AG08396 (cell line): ENCODE measurements at places on chromosomes 3 and 15.
A peak's percentile ranks its signal among the peaks of the same experiment; 100 is the strongest.

GRCh38 chr3:112001526-112001925, 2.8 kb downstream of the TAGLN3 start:
- DNase-seq: no peak

DNA sequence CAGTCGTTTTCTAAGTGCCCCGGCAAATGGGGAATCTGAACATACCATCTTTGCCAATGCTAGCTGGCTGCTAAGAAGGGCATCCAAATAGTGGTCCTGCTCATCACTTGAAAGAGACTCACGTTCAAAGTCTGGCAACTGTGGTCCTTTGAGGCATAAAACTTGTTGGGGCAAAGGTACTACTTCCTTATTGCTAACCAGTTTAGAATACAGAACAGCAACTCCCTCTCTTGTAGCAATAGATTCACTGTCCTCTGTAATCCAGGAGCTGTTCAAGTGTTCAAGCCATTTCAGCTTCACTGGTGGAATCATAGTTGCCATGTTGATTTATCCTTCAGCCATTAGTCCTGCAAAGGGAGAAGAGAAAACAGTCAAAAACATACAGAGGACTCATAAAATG, 58.4 kb downstream of the HERC1 start:
- no peak for DNase-seq

DNA sequence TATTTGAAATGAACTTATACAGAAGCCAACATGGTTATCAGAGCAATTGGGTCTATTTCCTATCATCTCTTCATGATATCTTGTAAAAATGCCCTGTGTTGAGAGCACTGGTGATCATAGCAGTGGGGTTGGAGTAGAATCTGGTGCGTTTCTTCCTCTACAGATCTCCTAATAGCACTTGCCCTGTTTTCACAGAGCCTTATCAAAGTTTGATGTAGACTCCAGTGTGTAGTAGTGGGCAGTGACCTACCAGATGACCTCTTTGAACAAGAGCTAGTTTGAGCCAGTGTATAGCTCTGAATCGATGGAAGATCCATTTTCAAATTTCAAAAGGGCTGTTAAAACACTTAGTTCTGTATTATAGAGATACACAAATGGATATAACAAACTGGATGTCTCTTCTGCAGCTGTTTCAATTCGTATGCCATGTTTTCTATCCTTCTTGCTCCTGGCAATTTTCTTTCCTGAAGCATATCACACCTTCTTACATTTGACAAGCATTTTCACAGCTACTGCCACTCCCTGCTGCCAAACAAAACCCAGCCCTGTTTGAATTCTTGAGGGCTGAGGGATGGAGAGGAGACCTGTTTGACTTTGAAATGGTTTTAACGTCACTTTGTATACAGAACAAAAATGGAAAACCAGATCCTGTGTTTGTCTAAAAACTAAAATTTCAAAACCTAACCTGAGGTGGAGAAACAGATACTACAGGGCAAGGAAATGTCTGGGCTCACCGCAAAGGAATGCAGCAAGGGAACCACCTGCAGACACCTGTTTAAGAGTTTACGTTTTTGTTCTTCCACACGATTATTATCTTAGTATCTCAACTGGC, 354.5 kb upstream of the TPRG1 start:
- no peak for DNase-seq

GRCh38 chr3:172629470-172629869, 81.4 kb downstream of the NCEH1 start:
- no peak for DNase-seq

DNA sequence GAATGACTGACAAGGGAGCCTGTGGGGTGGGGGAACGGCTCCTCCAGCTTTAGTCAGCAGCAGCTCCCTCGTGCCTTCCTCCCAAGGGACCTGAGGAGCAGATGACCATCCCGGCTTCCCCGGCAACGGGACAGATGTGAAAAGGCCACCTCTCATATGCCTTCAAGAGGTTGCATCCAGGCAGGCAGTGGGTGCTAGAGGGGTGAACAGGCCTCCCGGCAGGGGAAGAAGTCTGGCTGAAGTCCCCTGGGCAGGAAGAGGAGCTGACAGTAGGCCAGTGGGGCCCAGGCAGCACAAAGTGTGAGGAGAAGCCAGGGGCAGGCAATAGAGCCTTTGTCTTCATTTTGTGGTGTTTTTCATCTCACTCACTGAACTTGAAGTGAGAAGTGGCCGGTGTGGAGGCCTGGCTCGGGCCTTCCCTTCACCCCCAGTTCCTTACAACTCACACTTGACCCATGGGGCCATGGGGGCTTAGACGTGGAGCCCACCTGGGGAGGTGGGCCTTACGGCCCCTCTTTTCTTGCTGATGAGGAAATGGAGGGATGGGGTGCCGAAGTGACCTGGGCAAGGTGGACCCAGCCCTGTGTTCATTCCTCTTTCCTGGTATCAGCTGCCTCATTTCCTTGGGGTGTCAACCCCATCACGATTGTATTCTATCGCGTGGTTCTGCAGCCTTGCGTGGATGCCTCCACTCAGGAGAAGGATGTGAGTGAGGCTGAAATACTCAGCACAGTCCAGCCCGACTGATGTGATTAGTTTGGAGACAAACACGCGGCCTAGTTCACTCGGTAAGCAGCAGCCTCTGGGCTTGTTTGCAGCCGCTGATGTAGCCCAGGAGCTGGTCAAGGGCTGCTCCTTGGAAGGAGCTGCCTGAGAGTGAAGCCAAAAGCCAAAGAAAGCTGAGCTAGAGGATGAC, 115.5 kb upstream of the ALDH1A3 start:
- peak; percentile 3 for DNase-seq

DNA sequence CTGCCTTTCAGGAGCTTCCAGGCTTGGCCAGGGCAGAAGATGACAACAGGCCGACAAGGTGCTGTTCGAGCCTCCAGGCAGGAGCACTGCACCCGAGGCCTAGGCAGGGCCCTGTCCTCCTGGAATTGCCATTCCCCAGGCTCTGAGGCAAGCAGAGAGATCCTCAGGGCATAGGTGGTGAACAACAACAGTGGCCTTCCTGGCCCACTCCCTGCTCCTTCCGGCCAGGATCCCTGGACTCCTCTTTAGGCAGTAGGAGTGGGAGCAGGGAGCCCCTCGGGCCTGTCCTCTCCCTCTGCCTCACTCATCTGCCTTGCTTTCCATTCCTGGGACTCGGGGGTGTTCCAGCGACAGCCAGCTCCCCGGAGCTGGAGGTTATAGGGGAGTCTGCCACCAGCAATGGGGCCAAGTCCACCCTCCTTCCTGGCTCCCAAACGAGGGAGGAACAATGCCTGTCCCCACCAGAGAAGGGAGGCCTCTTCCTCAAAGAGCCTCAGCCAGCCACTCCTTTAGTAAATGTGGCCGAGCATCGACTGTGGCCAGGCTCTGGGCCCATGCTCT, 135.0 kb downstream of the NUP210 start:
- no peak for DNase-seq

- DNase-seq: no peak
These were observed 89.7 kb downstream of the CRTC3 start for GRCh38 chr15:90619468-90619867.

GRCh38 chr3:130870423-130870822, 23.5 kb upstream of the ATP2C1 start:
- no peak for DNase-seq

GRCh38 chr3:181930105-181930504, 218.4 kb downstream of the SOX2 start:
- no peak for DNase-seq

DNA sequence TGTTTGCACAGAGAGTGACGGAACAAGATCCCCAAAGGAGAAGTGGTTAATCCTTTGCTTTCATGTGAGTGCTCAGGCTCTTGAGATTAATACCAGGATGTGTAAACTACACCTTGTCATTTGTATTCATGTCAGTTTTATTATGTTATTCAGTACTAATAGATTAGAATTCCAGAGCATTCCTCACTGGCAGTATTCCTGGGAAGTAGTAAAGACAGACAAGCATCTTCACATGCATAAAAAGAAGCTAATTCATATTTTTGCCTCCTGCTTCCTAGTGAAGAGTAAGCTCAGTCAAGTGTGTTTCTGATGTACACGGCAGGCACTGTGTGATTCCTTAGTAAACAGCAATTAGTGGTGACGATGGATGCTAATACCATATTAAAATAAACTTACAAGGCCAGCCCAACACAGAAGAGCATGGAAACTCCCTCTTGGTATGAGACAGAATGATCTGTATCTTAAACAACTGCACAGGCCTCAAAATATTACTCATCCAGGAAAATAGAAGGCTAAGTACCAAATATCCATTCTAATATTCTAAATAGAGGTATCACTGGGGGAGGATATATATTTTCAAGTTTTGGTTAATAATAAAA, 336.8 kb upstream of the MCTP2 start:
- DNase-seq: no peak

DNA sequence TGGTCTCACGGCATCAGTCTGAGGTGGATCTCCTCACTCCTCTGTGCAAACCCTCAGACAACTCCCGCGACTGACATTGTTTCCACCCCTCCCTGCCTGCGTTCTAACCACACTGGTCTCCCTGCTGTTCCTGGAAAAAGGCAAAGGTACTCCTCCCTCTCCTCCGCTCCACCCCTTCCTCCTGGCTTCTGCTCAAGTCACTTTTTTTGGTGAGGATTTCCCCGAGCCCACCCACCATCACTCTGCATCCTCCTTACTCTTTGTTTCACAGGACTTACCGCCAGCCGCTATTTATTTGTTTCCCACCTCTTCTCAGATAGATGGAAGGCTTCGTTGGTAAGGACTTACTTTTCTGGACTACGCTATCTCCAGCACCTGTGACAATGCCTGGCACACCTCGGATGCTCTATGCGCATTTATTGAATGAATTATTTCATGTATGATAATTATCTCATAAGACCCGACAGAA, 25.6 kb downstream of the PRR23E start:
- DNase-seq: no peak

DNA sequence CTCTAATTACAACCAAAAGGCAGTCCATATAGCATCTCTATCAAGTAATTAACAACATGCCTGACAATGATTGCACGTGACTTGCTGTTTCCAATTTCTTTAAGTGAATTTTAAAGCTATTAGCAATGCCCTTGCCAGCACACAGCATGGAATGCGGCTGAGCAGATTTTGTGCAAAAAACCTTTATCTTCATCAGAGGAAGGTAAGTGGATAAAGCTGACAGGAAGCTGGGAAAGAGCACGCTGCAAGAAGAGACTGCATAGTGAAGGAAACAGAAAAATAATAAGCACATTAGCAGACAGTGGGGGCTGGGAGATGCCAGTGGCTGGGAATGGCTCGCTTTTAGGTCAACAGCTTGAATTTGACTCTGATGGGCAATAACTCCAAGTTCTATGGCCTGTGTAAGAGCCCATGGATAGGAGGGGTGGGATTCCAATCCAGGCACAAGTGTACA, 138.8 kb downstream of the PDZRN3 start:
- no peak for DNase-seq

GRCh38 chr15:31974154-31974794, 56.0 kb upstream of the CHRNA7 start:
- DNase-seq: no peak

DNA sequence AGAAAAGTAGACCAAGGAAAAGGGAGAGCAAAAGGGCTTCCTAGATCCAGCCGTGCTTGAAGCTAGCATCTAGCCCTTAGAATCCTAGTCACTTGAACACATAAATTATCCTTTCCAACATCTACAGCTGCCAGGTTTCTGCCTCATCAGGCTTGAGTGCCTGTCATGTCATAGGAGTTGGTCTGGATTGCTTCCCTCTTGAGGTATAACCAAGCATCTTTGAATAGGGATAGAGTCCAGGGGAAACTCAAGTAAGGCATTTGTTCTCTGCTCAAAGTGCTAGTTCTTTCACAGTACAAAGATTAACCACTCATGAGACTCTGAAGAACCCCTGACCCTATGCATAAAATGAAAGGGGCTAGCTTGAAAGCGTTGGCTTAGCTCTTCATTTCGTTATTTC, 72.3 kb downstream of the SLCO3A1 start:
- DNase-seq: no peak

DNA sequence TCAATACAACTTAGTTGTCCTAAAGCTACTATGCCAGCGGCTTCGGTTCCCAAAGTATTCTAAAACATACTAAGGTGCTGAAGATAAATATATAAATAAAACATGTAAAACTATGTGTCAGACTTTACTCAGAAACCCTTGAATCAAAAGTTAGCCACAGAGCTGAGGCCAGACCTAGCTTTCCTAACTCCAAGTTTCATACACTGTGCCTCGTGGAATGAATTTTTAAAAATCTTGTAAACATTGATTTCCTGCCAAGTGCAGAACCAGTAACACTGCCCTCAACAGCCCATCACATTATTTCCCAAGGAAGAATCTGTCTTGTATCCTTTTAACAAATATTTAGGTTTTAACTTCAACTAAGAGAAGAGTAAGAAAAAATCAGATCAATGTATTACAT, 36.4 kb downstream of the TAMM41 start:
- DNase-seq: peak; percentile 63

DNA sequence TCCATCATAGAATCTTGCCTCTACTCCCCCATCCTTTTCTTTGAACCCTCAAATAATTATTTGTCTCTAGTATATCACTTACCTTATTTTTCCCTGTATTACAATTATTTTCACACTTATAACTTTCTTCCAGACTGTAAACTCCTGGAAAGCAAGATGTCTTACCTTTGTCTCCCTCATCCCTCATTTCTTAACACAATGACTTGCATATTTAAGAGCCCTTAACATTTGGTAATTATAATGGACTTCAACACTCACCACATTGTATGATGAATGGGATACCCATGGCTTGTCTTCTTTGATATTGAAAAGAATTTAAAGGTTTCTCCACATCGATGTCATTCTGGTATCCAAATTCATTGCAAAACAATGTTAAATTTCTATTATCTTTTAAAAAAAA, 81.4 kb upstream of the GUCA1C start:
- no peak for DNase-seq

DNA sequence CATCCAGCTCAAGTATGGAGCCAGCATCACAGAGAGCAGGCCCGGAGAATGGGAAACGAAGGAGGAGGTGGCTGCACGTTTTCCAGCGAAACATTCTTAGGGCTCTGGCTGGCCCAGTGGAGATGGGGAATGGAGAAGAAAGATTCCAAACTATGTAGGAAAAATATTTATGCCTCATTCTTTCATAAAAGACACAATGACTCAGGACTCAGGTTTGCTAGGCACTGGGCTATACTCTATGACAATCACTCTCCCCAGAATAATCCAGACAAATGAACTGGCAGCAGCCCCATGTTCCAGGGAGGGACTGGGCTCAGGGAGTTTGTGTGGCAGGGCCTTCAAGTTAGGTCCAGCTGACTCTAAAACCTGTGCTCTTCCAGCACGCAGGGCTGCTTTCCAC, 110.8 kb upstream of the RAD18 start:
- DNase-seq: peak; percentile 29

DNA sequence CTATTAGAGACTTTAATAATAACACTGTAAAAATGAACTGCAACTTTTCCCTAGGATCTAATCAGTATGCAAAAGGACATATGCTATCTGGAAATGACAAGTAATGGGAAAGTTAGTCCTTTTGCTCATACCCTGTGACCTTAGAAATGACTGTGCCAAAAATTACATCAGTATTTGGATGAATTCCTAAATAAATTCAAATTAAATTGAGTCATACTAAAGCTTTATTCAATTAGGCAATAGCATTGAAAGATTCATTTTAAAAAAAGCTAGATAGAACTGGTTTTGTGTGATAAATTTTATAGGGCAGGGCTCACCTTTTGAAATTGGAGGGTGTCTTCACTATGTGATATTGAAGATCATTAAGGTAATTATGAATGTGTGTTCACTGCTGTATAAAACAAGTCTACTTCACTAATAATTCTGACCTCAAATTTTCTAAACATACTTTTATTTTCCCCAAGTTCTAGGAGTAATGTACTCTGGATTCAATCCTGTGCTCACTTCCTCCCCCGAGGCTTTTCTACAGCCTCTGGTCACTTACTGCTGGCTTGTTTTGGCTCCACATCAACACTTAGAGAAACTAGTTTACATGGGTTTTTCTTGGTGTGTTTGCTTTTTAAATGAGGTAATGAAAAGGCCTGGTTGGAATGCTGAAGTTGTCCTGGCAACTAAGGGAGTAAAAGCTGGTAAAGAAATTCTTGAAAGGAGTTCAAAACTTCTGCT, 44.4 kb upstream of the SPTSSB start:
- peak; percentile 34 for DNase-seq
